ENCODE measurements at places on chromosomes 6 and 20.

DNA sequence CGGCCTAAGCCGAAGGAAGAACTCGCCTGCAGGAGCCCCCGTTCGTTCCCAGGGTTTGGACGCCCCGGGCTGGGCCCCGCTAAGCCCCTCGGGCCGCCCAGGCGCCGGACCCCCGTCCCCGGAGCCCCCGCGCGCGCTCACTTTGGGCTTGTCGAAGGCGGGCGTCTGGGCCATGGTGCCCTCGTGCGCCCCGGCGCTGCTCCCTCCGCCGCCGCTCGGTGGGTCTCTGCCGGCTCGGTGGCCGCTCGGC, 140 bp downstream of the ADA start:
- DNase-seq: no peak

DNA sequence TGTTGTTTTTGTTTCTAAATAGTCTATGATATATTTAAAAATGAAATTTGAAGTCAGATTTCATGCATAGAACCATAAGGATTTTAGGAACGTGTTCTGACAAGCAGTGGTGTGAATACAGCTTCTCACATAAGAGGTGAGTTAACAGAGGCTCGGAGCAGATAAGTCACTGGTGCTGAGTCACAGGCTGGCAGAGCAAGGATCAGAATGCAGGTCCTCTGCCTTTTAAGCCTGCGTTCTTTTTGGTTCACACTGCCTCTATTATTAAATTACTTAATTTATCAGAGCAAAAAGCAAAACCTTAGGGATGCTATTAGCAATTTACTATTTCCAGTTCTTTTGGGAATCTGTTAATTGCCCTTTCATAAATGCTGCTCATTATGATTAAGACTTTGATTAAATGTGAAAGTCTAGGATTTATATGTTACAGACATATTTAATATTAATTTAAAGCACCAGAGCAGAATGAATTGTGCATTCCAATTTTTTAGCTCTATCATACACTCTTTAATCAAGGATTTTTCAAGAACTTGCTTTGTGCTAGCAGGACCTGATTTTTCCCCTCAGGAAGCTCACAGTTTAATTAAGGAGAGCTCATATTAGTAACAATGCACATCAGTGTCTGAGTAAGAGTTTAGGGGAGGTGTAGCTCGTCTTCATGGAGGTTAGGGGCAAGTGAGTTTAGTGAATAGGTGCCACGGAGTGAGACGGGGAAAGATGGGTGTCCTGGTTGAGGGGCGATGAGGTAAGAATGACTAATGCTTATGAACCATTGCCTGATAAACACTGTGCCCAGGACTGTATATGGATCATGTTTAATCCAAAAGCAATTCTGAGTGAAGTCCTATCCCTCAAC, 212.7 kb upstream of the AGPAT4 start:
- DNase-seq: peak; percentile 62

DNA sequence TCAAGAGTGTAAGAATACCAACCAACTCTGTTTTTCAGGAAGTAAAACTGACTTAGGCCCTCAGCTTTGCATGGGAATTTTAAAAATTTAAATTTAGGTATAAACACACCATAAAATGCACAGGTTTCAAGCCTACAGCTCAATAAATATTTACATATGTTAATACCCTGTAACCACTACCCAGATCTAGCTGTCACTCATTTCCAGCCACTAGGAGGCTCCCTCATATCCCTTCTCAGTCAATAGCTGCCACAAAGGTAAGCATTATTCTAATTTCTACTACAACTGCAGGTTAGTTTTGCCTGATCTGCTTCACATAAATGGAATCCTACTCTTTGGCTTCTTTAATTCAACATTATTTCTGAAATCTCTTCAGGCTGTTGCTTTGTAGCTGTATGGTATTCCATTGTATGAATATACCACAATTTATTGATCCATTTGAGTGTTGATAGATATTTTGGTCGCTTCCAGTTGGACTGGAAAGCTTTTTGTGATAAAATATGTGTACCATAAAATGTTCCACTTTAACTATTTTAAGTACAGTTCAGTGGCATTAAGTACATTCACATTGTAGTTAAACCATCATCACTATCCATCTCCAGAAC, 32.5 kb upstream of the MEI4 start:
- DNase-seq: no peak

DNA sequence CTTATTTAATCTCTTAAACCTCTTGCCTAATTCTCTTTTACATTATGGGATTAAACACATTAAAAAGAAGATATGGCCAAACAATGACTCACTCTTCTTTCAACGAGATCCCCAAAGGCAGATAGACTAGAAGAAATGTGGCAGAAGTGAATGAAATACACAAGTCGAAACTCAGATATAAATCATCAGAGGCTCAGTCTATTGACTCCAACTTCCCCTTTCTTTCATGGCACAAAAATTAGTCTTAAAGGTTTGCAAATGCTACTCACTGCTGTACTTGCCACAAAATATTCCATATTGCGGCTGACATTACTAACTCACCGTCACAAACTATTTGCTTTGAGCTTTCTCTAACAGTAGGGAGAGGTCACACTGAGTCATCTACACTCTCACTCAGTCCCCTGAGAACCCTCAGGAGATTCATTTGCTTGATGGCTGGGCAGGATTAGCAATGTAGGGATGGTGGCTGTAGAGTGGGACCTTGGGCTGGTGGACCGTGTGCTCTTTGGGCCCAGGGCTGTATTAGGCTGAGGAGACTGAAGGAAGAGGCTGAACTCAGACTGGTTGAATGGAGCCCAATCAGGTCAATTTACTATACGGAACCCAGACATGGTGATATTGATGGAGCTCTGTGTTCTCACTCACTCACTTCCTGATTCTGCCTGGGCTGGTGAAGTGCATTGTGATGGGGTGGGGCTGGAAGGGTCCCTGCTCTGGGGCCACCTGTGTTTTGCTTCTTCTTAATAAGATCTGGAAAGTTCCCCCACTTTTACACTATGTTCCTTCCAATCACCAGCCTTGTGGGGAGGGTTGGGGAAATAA, 42.8 kb upstream of the UBR2 start:
- DNase-seq: peak; percentile 18

- peak; percentile 61 for DNase-seq
These were observed 137.2 kb downstream of the FARS2 start for GRCh38 chr6:5398530-5398929.

DNA sequence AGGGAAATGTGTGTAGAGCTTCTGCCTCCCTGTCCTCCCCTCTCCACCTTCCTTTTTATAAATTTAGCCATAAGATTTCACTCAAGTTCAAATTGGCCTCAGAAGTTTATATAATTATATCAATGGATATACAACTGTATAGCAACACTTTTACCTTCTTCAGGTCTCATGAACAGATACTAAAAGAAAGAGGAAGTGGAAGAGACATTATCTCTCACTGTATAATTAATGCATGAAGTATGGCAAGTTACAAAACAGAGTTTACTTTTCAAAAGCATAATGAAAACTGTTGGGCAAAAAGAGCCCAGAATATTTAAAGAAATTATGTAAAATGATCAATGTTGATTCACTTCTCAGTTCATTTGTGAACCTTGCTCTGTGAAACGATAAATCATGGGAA, 99.7 kb downstream of the PDE7B start:
- no peak for DNase-seq

DNA sequence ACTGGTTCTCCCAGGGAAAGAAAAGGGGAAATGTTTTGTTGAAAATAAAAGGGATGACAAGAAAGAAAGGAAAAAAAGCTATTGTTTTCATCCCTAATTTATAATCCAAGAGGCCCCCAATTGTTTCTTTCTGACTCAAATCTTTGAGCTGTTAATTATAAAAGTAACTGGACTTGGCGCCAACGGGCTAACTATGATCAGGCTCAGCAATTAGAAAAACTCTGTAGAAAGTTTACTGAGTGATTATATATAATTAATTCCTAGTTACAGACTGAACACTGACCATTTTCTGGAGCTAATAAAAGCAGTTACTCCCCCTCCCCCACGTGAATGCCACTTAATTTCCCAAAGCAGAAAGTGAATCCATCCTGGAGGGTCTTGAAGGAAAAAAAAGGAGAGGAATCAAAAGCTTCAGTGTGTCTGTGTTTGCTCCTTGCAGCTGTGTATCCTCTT, 3.2 kb downstream of the ZMYND8 start:
- DNase-seq: no peak

DNA sequence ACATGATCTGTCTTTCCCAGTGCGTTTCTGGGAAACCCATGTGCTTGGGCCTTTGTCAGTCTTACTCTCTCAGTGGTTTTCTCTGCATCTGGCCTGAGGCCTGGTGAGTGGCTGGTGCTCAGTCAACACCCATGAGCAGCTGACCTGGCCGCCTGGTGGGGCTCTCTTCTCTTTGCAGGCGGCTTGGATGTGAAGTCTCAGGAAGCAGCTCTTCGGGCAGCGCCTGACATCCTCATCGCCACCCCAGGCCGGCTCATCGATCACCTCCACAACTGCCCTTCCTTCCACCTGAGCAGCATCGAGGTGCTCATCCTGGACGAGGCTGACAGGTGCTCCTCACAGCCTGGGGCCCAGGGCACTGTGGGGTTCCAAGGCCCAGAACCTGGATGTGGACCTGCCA, 10.8 kb downstream of the DDX27 start:
- DNase-seq: no peak

GRCh38 chr20:40305303-40305702, 383.7 kb downstream of the MAFB start:
- DNase-seq: no peak

DNA sequence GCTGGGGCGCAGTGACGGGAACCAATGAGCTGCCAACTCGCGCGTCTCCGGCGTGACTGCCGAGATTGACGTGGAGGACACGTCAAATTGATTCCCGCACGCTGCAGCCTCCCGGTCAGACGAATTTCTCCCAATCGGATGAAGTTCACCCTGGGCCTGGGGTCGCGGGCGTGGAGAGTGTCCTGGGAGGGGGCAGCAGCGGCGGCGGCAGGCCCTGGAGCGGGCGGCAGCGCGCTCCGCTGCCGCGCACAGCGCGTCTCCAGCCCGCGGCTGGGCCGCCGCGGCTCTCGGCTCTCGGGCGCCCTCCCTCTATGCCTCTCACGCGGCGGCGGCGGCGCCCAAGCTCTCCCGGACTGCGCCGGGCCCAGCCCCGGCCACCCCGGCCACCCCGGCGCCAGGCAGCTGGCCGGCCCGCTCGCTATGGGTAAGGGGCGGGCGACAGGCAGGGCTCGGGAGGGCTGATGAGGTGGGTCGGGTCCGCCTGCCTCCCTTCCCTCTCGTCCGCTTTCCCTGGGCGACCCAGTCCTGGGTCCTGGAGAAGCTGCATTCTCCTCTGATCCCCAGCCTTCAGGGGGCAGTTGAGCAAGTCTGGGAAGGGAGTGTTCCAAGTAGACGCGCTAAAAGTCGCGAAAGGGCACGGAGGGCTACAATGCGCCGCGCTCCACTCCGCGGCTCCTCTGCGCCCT, at the start of gene PAX1:
Gene PAX1 (plus strand): TSS at position 90 of the 686 bp plus-strand sequence. CDS start 49 bp downstream, at position 139.
- DNase-seq: no peak

GRCh38 chr6:166512567-166512966, 73.9 kb downstream of the RAMACL start:
- no peak for DNase-seq

GRCh38 chr6:108764580-108764950, 83.7 kb upstream of the ARMC2 start:
- no peak for DNase-seq

DNA sequence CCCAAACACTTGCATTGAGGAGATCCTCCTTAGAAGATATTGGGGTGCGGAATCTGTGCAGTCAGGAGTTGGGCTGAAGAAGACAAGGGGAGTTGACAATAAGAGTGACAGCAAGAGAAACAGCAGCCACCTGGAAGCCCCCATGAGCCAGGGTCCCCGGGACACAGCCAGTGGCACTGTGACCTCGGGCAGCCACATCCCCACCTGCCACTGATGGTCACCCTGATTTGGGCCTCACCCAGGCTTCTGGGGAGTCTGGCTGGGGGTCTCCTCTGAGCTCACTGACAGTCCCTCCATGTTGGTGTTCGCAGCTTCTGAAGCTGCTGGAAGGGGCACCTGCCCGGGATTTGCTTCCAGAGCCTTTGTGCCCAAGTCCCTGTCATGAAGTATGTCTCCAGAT, 123.5 kb downstream of the TTLL2 start:
- DNase-seq: no peak

DNA sequence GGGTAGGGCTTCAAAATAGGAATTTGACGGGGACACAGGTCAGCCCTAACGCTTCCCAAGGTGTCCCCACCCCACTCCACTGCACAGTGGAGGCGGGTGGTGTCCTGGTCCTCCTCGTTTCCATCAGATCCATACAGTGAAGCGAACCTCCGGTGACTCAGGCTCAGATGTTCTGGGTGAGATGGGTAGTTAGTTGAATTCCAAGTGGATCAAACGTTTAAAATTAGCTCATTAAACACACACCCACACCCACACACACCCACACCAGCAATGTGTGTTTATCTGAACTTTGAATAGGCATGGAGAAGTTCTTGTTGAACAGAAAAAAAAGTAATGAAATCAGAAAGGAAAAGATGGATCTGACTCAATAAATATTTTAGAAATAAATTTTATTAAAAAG, 58.9 kb downstream of the CDH4 start:
- DNase-seq: no peak

DNA sequence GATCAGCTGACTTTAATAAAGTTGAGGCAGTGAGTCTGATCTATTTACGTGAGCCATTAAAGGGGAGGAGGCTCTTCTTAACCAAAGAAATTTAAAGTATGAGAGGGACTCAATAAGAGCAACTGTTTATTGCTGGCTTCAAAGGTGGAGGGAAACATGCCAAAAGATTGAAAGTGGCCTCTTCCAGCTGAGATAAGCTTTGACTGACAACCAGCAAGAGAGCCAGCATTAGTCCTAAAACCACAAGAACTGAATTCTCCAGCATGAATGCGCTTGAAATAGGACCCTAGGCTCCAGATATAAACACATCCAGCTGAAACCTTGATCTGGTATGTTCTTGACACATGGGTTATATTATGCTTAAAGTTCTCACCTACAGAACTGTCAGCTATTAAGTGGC, 123.1 kb upstream of the GJE1 start:
- peak; percentile 30 for DNase-seq

DNA sequence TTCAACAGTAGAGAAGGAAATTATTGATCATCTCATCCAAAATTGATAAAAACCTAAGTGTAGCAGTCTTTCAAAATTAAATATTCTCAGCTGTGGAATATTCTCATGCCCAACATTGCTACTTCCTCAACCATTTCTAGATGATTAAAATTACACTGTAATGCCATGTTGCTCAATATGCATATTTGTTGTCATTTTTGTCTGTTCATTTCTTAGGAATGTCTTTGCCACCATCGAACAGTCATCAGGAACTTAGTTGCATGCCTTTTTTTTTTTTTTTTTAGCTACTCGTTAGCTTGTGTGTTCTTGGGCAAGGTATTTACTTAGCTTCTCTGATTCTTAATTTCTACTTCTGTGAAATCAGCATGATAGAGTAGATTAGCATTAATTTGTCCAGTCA, 188.6 kb downstream of the DTNBP1 start:
- peak; percentile 77 for DNase-seq

GRCh38 chr6:45537539-45537938, 159.8 kb upstream of the SUPT3H start:
- no peak for DNase-seq

GRCh38 chr20:35952480-35953386, 1.6 kb downstream of the SCAND1 start:
- DNase-seq: peak; percentile 37

Data from adipocyte (in vitro differentiated cells).